AG09319 (cell line): ENCODE measurements at places on chromosomes 6 and 20.

DNA sequence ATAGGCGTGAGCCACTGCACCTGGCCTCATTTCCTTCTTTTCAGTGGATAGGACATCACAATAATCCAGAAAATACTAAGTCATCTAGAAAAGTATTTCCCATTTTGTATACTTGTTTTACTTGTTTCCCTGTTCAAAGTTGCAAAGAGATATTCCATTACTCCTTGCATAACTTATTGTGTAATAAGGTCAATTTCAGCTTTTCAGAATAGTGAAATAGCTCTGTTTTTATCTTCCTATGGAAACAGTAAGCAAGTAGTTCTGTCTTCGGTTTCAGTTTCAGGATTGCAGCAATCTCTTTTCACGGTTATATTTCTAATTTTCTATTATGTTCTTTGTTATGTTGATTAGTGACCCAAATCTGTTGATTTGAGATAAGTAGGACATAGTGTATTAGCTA lies 6.0 kb downstream of the STX11 start:
- DNase-seq, result peak; percentile 20

DNA sequence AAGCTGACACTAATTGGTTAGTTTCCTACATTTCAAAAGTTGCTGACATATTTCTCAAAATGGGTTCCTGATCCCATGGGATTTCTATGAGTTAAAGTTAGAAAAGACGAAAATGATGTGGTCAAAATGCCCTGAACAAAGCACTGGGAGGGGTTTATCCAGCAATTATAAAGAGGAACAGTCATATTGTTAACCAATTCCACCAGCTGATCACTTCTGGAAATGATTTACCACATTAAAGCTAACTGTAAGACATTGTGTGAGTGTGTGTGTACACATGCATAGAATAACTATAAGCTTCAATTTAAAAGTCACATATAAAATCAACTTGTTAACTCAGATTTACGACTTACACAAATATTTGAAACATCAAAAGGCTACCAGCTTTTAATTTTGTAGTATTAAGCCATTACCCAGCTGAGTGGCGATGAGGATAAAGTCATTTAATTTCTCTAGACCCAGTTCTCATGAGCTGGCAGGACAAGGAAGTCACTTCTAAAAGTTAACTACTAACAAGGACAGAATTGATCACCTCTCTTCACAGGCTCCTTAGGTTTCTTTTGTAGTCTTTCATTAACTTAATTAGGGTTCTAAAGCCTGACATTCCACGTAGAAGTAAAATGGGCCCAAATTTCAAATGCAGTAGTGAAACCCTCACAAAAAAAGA lies 40.4 kb downstream of the MAN1A1 start:
- no peak for DNase-seq

DNA sequence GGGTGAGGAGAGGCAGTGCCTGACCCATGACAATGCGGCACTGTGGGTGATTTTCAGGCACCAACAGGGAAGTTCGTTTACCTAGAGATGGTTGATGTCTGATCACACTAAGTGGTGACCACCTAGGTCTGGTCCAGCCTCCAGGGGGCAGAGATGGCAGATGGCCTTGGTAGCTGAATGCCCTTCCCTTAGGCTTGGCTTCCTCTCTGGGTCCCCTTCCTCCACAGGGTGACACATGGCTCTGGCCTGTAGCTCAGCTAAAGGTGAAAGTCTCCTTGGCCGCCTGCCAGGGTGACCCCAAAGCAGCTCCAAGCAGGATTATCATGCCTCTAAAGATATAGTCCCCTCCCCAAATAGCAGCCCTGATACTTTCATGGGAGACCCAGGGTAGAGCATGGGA lies 6.4 kb downstream of the GDAP1L1 start:
- DNase-seq, result no peak

DNA sequence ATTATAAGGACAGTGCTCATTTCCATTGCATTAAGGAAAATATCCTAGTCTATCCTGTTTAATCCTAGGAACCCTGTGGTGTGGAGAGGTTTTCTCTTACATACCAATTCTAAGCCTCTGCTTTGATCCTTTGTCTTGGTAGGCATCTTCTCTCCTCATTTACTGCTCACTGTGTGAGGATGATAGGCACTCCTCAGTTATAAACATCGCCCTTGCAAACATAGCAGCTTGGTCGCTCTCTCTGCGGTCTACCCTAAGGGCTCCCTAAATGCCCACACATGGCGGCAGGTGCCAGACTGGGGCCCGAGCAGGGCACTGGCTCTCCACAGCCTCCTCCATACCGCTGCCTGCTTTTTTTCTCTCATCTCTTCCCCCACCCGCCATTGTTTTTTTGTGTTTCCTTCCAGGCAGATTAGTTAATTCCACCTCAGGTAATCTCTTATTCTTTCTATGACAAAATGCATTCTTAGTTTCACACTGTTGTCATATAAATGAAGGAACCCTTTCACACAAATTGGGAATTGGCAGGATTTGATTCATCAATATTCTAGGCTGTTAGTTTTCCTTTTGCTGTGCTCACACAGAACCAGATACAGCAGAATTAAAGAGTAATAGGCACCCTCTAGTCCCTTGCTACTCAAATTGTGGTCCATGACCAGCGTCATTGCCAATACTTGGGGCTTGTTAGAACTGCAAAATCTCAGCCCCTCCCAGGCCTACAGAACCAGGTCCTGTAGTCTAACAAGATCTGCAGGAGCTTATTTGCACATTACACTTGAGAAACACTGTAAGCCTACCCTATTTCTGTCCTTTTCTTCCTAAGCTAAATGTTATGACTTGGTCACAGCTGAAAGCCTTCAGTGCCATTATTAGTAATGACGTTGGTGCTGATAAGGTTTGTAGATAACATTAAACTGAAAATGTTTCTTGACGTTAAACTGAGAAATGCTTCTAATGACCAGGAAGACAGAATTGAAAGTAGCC lies 36.3 kb downstream of the CARMIL1 start:
- no peak for DNase-seq

DNA sequence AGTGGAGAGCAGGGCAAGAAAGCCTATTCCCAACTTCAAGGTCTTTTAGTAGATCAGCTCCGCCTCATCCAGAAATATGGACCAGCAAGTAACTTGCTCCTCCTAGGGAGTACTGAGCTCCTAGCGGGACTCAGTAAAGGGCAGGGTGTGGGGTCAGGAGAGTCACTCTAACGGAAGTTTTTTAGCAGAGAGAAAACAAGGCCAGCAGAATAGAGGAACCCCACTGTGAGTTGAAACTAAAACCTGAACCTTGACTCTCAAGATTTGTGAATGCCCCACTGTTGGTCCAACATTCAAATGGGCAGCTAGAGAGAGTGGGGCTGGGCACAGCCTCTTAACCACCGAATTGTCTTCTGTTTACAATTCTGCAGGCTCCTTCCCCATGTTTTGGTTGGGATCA lies 244.8 kb downstream of the FARS2 start:
- DNase-seq, result no peak

DNA sequence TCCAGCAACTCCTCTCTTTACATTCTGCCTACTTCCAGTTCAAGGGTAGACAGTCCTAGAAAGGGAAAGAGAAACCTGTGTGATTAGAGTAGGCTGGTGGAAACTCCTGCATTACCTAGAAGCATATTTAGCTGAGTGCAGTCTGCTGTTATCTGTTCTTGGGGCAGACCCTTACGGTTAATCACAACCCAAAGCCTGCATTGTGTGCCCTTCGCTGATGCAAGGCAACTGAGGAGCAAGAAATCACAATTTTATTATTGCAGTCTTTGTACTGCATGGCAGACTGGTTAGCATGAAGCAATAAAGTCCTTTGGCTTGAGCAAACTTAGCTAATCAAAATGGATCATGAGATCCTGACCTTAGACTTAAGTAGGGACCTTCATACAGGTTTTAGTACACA lies 1.5 kb upstream of the GOPC start:
- no peak for DNase-seq

DNA sequence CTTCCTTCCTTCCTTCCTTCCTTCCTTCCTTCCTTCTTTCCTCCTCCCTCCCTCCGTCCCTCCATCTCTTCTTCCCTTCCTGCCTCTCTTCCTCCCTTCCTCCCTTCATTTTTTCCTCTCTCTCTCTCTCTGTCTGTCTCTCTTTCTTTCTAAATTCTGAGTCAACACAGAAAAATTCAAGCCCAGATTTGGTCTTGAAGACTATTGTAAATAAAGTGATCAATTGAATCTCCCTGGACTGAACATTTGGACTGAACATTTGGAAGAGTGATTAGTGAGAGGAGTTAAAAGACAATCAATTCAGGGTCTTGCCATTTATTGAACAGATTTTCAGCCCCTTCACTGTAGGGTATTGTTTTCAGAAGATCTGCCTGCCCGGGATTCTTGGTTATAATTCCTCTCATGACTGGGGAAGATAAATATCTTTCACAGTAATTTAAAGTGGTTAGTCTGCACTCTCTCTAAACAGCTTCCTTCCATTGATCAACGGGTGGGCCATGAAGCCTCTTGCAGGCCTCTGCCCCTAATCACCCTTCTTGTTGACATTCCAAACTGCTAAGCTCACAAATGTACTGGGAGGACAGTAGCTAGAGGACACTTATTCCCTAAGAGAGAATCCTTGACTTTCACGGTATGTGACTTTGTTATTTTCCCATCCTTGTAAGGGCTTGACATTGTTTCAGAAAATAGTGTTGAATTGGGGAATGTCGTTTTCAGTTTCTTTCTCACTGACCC lies 101.7 kb upstream of the BMP2 start:
- DNase-seq, result no peak

DNA sequence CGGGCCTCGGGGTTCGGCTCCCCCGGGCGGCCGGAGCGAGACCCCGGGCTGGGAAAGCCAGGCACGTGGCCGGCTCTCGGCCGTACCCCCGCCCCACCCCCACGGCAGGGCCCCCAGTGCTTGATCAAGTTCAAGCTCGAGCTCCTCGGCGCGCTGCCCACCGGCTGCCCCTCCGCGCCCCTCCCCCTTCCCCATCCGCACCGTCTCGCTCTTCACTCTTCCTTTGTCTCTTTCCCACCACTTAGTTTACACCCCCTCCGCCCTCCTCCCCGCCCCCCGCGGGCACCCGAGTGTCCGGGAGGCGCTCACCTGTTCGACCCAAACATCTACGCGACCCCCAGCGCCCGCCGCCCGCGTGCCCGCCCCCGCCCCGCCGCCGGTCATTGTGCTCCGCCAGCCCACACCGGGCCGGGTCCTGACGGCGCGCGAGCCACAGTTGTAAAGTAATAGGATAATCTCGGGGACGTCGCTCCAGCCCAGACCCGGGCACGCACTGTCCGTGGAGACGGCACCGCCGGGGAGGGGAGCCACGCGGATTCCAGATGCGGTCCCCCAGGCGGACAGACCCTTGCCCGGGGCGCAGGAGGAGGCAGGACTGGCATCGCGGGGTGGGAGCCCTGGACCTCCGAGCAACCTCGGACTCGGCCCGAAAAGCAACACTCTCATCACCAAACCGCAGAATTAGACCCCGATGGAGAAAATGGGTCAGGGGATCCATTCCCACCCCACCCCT lies 100.7 kb downstream of the NOL4L start:
- no peak for DNase-seq

GRCh38 chr6:148762231-148762630 lies 15.4 kb downstream of the UST start:
- no peak for DNase-seq

DNA sequence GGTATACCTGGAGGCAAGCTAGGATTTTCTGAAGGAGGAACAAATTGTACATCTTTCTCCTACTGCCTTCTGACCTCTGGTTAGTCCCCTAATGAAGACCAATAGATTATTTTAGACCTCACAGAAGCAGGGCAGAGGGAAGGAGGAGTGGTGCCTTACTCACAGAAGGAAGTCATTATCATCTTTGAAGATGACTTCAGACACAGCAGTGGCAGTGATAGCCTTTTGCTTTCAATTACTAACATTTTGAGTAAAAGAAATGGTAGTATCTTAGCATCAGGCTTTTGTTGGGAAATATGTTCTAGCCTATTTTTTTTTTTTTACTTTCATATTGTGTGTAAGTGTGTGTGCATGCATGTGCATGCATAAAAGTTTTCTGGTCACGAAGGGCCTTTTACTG lies 164.2 kb upstream of the PLN start:
- no peak for DNase-seq

DNA sequence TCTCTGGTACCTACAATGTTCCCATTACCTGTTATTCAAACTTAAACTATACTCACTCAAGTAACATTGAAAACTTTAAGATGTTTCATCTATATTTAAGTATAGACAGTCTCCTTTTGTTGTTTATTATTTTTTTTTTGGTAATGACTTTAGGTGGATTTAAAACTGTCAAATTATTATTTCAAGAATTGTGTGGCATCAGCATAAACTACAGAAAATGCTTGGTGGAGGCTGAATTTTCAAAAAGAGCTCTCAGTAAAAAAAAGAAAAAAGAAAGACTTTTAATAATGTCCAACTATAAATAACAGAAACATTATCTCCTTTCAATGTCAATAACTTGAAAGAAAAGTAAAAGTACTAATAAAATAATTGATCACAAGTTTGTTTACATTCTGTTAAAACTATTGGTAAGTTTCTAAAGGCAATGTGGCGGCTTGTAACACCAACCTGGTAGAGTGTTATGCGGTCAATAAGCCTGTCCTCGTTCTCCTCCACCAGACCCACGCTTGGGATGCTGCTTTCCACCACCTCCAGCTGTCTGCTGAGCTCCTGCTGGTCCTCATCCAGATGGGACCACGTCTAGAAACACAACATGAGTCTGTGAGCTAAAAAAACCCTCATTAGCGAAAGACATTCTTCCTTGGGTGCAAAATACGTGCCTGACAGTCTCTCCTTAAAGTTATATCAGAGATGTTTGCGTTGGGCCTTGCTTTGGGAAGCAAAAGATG lies 400.6 kb downstream of the SYNE1 start:
- DNase-seq, result no peak

DNA sequence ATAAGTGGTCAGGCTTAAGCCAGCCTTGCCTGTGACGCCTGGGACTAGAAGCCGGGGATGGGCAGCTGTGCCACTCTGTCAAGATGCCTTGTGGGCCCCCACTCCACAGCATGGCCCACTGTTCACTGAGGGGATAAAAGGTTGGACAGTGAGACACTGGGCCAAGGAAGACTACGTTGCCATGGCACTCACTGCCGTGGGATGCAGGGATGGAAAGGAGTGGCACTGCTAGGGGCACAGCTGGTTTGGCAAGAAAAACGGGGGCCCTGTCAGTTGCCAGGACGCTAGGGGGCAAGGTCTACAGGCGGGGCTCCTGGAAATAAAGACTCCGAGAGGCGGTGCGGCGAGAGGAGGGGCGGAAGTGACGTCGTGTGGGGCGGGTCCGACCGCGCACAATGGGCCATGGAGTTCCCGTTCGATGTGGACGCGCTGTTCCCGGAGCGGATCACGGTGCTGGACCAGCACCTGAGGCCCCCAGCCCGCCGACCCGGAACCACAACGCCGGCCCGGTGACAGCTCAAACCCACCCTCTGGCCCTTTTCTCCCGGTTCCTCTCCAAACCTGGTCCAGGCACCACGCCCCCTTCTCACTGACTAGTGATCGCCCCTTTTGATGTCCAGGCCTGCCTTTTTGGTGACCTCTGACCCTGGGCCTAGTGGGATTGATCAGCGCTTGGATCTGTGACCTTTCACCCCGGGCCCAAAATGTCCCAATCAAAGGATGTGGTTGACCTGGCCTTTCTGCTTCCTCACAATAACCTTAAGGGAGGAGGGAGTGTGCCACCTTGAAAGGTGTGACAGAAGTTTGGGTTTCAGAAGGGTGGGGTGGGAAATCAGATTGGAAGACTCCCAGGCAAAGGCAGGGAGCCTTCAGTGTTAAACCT lies at the start of gene ATAT1:
Gene ATAT1, plus strand, starts transcription at position 391 of the 883 bp plus-strand sequence.
- no peak for DNase-seq
